ENCODE measurements at places on chromosomes 16 and 17.
A peak's percentile ranks its signal among the peaks of the same experiment; 100 is the strongest.

- DNase-seq = no peak
Observed at GRCh38 chr16:66247516-66248481, 118.7 kb upstream of the CDH5 start.

DNA sequence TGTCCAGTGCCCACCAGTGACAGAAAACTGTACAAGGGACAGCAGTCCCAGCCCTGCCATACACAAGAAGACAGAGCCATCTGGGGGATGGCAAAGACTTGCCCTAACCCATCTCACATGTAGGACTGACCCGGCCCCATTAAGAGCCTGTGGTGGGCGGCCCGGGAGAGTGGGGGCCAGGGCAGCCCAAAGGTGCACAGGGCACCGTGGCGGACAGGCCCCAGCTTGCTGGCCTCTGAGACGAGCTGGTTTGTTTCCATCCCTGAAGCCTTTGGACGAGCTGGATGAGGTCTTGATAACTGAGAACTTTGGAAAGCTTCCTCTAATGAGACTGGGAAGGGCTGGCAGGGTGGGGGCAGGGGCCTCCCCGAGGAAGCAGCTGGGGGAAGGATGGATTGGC is 11.0 kb upstream of the RCVRN start:
- DNase-seq = no peak

- DNase-seq = peak; percentile 40
Observed at GRCh38 chr16:83356266-83356665, 451.5 kb upstream of the HSBP1 start.

DNA sequence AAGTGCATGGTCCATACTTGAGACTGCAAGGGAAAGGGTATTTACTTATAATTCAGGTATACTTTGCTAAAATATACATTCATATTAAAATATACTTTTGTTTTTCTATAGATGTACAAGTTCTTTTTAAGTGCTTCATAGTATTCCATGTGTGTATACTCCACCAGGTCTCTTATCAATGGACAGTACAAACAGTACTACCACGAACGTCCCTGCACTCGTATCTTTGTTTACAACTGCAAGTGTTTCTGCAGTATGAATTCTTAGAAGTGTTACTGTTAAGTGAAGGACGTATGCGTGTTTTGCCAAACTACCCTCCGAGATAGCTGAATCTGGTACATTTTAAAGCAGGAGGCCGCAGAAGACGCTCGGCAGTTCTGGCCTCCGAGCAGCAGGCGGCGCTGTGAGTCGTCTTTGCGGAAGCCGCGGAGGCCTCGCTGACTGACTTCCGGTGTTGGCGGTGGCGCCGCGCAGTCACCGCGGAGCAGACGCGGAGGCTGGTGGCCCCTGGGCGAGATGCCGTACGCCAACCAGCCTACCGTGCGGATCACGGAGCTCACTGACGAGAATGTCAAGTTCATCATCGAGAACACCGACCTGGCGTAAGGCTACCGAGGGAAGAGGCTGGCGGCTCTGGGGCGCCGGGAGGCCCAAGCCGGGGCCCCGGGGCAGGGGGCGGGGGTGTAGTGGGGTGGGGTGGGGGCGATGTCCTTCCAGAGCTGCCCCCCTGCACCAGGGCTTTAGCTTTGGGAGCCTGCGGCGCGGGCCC is at the start of gene POLR2C:
Gene POLR2C, plus strand, starts transcription at position 471 of the 769 bp plus-strand sequence. Its CDS starts 46 bp downstream, at position 517.
- peak; percentile 35 for DNase-seq

DNA sequence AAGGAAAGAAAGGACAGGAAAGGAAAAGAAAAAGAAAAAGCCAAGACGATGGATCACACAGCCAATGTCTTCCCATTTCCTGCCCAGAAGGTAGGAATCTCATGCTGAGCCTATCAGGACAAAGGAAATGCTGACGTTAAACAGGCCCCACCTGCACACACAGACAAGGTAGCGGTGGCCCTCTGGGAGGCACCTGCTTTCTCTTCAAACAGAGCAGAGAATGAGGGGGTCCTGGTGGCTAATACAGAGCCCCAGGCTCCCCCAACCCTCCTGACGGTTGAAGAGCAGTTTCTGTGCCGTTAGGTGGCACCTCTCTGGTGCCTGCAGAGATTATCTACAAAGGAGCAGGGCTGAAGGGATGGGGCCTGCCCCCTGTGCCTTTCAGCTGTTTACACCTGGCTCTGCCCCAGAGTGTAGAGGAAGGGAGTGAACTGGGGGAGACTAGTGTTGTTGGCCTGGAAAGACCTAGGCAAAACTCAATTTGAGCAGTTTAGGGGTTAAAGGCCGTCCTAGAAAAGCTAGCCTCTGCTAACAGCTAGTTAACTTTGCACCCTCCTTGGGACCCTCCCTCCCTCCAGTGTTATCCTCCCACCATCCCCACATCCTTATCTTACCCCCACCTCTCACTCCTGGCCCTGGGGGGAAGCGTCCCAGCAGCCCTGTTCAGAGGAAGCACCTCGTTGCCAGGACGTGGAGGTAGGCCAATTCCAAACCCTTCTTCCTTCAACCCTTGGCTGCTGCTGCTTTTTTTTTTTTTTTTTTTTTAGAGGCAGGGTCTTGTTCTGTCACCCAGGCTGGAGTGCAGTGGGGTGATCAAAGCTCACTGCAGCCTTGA is 56.3 kb downstream of the ARHGAP27 start:
- DNase-seq = no peak

DNA sequence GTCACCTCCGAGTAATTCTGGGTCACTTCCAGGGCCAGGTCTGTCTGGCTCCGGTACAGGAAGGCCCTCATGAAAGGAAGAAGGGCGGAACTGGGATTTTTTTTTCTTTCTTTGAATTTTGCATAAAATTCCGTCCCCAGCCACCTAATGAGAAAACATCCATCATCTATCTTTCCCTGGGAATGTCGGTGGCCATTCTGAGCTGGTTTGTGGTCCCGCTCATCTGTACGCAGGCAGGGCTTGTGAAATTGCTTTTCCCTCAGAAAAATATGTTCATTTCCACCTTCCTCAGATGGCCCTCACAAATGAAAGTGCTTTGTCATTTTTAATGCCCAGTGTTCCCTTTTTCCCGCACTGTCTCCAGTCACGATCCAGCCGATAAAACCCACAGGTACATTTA is 353.0 kb upstream of the ZFHX3 start:
- no peak for DNase-seq

DNA sequence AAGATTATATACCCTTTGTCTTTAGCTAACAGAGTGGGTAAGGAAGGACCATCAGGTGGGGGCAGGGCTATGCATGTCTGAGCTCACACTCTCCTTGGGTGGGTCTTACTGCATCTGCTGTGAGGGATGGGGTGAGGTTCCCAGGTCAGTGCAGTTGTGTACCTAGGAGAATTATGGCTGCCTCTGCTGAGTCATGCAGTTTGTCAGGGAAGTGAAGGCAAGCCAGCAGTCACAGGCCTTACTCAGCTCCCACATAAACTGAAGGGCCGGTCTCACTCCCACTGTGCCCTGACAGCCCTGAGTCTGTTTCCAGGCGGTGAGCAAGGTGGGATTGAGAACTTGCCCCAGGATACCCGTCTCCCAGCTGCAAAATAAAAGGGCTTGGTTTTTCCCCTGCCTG is 328.6 kb downstream of the MAP2K6 start:
- DNase-seq = no peak

DNA sequence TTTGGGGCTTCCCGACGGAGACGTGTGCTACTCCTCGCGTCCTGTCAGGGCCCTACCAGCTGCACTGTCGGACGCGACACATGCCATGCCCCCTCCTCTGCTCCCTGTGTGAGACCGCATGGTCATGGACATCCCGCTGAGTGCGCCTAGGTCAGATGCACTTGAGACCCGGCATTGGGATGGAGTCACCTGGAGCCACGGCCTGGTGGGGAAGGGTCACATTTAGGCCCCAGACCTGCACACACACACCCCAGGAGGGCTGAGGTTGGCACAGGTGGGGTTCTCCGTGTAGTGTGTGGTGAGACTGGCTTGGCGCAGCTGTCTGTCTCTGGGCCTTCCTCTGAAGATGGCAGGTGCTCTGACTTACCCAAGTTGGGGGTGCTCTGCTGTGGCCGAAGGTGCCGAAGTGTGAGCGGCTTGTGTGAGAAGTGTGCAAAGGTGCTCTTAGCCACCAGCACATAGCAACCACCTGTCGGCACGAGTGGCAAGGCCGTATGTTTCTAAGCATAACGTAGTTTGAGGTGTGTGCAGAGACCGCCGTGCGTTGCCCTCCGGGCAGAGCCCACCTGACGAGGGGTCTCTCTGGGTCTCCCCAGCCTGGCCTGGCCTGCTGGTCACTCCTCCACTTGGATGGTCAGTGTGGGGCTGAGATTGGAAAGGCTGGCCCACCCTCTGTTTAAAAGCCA is 108.6 kb downstream of the BANP start:
- no peak for DNase-seq

GRCh38 chr17:47686664-47687327 is 7.2 kb upstream of the TBKBP1 start:
- DNase-seq = no peak

GRCh38 chr17:74380959-74381808 is 13.9 kb downstream of the GPR142 start:
- DNase-seq = no peak

GRCh38 chr17:63932721-63933120 is 590 bp upstream of the CD79B start:
- DNase-seq = no peak

DNA sequence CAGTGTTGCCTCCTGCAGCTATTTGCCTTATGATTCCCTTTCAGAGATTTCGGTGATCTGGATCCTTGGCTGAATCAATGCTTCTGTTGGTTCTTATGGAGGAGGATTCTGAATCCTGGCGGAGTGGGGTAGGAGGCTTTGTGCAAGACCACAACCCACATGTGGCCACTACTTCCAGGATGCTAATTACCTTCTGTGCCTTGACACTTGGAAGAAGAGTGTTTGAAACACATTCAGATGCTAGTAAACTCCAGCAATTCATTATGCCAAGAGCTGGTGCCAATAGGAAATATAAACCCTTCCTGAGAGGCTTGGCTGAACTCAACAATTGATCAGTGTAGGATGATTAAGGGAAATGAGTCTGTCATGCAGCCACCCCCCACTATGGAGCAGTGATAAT is 12.1 kb upstream of the NLRP1 start:
- DNase-seq = no peak

DNA sequence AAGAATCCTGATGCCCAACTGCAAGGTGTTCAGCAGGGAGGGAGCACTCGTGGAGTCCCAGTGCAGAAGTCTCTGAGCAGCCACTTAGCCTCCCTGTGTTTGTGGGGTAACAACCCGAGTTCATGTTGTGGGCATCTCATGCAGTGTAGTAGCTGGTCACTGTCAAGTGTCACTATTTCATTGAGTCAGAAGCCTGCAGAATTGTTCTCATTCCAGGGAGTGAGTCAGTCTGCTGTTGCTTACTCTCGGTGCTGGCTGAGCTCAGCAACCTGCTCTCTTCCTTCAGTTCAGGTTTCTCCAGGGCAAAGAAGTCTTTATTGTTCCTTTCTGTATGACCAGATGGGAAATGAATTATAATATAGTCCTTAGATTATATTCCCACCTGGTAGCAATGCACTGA is 24.1 kb downstream of the HMOX2 start:
- peak; percentile 62 for DNase-seq

GRCh38 chr16:87621976-87622713 is 19.8 kb downstream of the JPH3 start:
- DNase-seq = no peak

- no peak for DNase-seq
Observed at GRCh38 chr17:68011199-68011665, 15.0 kb upstream of the C17orf58 start.

GRCh38 chr16:10590342-10590741 is 9.9 kb upstream of the EMP2 start:
- DNase-seq = no peak

GRCh38 chr17:10769840-10770239 is 34.1 kb downstream of the TMEM238L start:
- no peak for DNase-seq

GRCh38 chr17:144936-145670 is 7.7 kb downstream of the SCGB1C2 start:
- DNase-seq = no peak

- no peak for DNase-seq
Observed at GRCh38 chr16:4239020-4239419, 2.9 kb downstream of the SRL start.

- no peak for DNase-seq
Observed at GRCh38 chr17:74760404-74761105, 12.1 kb downstream of the NHERF1 start.

GRCh38 chr16:9099131-9099625 is 7.7 kb downstream of the HAPSTR1 start:
- no peak for DNase-seq

GRCh38 chr17:75010683-75011400 is 1.6 kb upstream of the MRPL58 start:
- peak; percentile 57 for DNase-seq

GRCh38 chr16:54422569-54422978 is 136.0 kb upstream of the IRX3 start:
- DNase-seq = no peak

DNA sequence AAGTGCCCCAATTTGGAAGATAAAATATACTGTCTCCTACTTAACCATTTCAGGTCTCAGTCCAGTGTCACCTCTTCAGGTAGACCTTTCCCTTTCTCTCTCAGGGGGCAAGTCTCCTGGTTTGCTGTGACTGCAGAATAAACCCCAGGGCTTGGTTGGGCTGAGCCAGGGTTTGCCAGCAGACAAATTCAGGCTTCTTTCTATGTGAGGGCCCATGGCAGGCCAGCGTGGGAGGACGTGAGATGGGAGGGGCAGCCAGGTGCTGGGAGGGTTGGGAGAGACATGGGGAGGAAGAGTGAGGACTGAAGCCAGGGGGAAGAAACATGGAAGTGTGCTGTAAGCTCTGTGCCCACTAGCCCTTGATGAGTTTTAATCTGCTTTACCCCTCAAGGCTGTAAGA is 163.2 kb downstream of the SPECC1 start:
- no peak for DNase-seq

DNA sequence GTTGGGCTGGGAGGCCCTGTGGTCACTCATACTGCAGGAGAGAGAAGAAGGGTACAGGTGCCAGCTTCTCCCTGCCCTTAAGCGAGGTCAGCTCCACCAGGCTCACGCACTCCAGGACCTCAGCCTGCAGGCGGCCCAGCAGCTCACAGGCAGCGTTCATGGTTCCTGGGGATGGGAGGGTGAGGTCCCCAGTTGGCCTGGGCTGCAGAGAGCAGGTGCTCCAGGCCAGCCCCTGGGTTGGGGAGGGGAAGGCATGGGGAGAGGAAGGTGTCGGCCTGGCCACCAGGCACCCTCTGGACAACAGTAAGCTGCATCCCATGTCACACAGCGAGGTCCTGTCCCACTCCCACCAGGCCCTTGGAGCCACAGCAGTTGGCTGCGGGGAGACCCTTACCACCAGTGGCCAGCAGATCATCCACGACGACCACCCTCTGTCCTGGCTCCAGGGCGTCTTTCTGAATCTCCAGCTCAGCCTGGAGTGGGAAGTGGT is 2.0 kb downstream of the APRT start:
- no peak for DNase-seq

- DNase-seq = no peak
Observed at GRCh38 chr16:88697831-88698615, 8.2 kb downstream of the RNF166 start.

DNA sequence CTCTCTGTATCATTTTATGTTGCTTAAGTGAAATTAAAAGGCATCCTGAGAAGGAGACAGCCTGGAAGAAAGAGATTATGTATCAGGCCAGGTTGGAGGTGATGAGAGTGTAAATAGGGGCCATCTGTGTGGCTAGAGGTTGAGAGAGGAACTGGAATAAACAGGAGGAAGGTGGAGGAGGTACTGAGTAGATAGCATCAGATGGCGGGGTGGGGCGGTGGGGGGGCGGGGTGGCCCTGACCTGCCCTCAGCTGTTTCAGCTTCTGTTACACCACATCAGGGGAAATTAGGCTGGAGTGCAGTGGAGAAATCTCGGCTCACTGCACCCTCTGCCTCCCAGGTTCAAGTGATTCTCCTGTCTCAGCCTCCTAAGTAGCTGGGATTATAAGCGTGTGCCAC is 6.9 kb upstream of the KCNG4 start:
- no peak for DNase-seq

- no peak for DNase-seq
Observed at GRCh38 chr16:79993629-79994209, 393.2 kb upstream of the MAF start.
